HT1080 (cell line): ENCODE measurements at places on chromosomes 2 and 18. TPM values are rescaled to one million over a fixed set of nuclear protein-coding genes. Genes with fewer than 3 reads are reported as not detected.

DNA sequence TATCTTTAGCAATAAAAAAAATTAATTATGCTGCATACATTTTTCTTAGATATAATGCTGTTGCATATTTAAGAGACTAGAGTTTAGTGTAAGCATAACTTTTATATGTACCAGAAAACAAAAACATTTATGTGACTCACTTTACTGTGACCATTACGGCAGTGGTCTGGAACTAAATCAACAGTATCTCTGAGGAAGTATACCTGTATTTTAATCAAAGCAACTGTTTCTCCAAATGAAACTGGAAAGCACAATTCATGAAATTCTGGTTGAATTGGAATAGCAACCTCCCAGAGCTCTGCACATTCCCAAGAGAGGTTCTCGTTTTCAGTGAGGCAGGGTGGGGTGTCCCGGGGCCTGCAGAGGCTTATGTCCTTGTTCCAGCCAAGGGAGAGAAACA lies 112.2 kb upstream of the TACR1 start:
- no peak for DNase-seq

Gene ADD2
- total RNA-seq, result 39.3 and 79.9 TPM in 2 replicates

DNA sequence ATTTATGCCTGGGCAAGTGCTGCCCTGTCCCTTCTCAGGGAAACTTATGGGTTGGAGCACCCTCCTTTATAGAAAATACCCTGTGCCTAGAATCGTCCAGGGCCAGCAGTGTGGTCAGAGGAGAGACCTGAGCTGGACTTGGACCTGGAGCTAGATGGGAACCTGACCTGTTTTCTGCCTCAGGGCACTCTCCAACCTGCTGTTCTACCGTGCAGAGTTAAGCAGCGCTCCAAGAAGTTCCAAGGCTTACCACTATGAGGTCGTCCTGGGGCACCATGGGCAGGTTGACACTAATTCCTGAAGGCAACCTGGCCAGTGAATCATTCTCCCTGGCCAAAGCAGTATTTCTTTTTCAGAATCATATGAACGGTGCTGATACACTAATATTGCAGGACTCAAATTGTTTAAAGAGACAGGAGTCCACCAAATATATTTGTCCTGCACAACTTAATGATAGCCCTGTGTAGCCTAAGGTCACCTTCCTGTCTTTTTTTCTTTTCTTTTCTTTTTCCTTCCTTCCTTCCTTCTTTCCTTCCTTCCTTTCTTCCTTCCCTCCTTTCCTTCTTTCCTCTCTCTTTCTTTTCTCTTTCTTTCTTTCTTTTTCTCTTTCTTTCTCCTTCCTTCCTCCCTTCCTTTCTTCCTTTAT lies 455.4 kb upstream of the HNMT start:
- DNase-seq, result no peak

Gene DSG2
- 25.1 and 30.0 TPM in 2 replicates for total RNA-seq

GRCh38 chr2:233449081-233449901 lies 95.0 kb downstream of the DGKD start:
- DNase-seq, result peak; percentile 24

DNA sequence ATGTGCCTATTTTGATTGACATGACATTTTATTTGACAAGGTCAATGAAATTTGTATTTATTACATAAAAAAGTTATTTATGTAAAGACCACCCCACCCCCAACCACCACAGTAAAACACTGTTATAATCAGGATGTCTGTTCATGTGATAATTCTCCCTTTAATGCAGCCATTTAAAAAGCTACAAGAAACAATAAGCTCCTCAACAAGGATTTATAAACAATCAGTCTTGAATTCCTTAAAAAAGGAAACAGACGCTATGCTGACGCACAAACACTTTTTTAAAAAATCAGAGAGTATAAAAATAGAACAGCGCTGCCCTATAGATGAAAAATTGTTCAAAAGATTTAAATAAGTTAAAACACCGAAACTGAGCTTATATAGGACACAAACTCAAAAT lies 102.2 kb downstream of the SOS1 start:
- DNase-seq, result no peak

Gene KANSL1L
- total RNA-seq, result 5.6 and 6.4 TPM in 2 replicates

Gene AOX1
- 27.6 and 30.8 TPM in 2 replicates for total RNA-seq

GRCh38 chr2:95352310-95353054 lies 50.0 kb upstream of the FAHD2A start:
- no peak for DNase-seq

Gene SERPINB11
- total RNA-seq, result not detected in 2 replicates

Gene SERPINB12
- total RNA-seq, result not detected in 2 replicates

GRCh38 chr2:233156001-233156400 lies 95.5 kb upstream of the ATG16L1 start:
- no peak for DNase-seq

DNA sequence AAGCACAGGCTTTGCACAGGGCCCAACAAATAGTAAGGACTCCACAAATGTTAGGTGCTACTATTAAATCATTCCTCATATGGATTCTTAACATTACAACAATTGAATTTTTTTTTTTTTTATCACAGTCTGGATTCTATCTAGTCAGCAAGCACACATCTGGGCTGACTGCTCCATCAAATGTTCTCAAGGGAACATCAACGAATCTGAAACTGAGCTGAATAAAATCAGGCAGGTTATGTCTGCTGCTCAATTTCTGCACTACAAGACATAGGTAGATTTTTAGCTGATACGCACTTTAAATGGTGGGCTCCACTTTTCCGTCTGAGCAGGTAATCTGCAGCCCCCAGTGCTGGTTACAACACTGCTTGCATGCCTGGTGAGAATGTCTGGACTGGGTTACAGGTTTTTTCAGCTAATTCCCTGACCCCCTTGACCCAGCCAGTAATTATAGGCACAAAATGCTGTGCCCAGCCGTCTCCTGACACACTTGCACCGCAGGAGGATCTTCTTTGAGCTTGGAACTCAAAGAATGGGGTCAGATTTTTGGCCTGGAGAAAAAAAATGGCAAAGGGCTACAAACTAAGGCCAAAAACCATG lies 44.6 kb downstream of the ADD2 start:
- no peak for DNase-seq

GRCh38 chr2:38747819-38748218 lies 3.3 kb downstream of the SRSF7 start:
- no peak for DNase-seq

GRCh38 chr2:26952374-26952773 lies 18.1 kb upstream of the MAPRE3 start:
- DNase-seq, result no peak

DNA sequence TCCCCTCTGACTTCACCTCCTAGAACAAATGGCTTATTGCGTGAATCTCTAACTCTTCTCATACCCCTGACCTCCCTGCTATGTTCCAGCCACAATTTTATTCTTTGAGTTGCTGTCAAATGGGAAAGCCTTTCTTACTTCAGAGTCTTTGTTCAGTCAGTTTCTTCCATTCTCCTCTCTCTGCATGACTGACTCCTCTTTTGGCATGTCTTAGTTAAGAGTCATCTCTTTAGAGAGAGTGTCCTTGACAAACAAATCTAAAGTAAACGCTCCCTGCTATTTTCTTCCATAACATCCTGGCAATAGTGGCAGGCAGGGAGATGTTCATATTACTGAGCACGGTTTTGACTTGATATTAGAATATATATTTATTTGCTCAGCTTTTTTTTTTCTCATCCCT lies 170.7 kb upstream of the ERBB4 start:
- DNase-seq, result no peak

GRCh38 chr18:57429167-57430078 lies 5.8 kb upstream of the ONECUT2 start:
- DNase-seq, result no peak

- DNase-seq, result no peak
Observed at GRCh38 chr2:174572556-174572955, 25.0 kb downstream of the WIPF1 start.

Gene ACTR2
- 45.7 and 114 TPM in 2 replicates for total RNA-seq

- DNase-seq, result no peak
Observed at GRCh38 chr18:24239341-24239740, 100.5 kb downstream of the CABYR start.
